ENCODE measurements at places on chromosomes 3 and 15.

DNA sequence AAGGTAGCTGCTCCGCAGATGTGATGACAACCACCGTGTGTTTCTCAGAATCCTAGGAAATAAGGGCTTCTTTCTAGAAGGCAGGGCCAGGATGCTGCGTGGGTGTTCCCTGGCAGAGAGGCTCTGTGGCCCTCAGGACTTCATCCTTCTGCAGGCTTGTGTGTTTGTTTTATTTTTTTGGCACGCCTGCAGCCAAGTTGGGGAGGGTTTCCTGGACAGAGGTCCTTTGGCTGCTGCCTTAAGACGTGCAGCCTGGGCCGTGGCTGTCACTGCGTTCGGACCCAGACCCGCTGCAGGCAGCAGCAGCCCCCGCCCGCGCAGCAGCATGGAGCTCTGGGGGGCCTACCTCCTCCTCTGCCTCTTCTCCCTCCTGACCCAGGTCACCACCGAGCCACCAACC, at the start of gene CLEC3B:
Gene CLEC3B (plus strand): TSS at position 266 of the 400 bp plus-strand sequence. CDS start 60 bp downstream, at position 326.
- H3K36me3 ChIP-seq = no peaks in the 10 kb centered on the region
- DNase-seq = no peak
- peaks cover 22% of the 10 kb centered on the region for H3K27me3 ChIP-seq
- H3K4me3 ChIP-seq = no peak within 1 kb of the TSS
- H3K27ac ChIP-seq = no peak within 1 kb of the TSS

- H3K27ac ChIP-seq = peak overlapping the region; percentile 97
- H3K27me3 ChIP-seq = no peaks in the 10 kb centered on the region
- DNase-seq = no peak
Measured at GRCh38 chr3:108089579-108089978, 1.3 kb downstream of the CD47 start.

- no peaks in the 10 kb centered on the region for H3K36me3 ChIP-seq
- no peak overlapping the region for H3K27ac ChIP-seq
- no peak overlapping the region for H3K4me3 ChIP-seq
- H3K4me1 ChIP-seq = no peaks in the 10 kb centered on the region
- no peak for DNase-seq
Measured at GRCh38 chr15:27842526-27842925, 256.6 kb downstream of the OCA2 start.

DNA sequence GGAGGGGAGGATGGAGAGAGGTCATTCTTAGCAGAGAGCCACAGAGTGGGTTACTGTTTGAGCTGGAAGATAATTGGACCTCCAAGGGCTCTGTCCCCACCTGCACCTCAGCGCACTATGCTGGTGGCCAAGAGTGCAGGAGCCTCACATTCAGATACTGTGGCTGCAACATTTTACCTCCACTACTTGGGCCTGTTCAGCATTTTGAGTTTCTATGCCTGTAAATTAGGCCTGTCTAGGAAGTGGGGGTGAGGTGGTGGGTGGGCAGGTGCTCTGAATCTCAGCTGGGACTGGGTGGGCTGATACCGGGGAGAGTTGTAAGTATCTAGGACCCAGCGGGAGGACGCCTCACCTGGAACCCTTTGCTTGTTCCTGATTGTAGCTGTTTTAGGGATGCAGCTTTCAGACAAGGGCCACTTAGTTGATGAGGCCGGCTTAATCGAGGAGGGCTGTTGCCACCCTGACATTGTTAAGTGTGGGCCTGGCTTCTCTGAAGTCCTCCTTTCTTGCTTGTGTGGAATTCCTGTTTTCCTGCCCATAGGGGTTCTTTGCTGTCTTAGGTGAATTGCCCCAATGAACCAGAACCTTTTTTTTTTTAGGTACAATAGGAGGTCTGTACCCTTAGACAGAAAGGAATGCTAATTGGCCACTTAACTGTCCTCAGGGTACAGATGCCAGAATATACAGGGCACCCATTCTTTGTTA, 83.8 kb downstream of the SMAD3 start:
- H3K4me1 ChIP-seq = peaks cover 92% of the 10 kb centered on the region
- peak overlapping the region; percentile 57 for H3K27ac ChIP-seq
- peak overlapping the region; percentile 16 for H3K4me3 ChIP-seq
- peaks cover 15% of the 10 kb centered on the region for H3K36me3 ChIP-seq

- no peak overlapping the region for H3K4me3 ChIP-seq
- no peaks in the 10 kb centered on the region for H3K27me3 ChIP-seq
- DNase-seq = no peak
Measured at GRCh38 chr3:229183-229661, 32.7 kb downstream of the CHL1 start.

- no peaks in the 10 kb centered on the region for H3K4me1 ChIP-seq
- H3K27ac ChIP-seq = no peak overlapping the region
- H3K36me3 ChIP-seq = no peaks in the 10 kb centered on the region
- H3K27me3 ChIP-seq = peaks cover 12% of the 10 kb centered on the region
- H3K4me3 ChIP-seq = no peak overlapping the region
Measured at GRCh38 chr15:57792724-57793449, 86.4 kb downstream of the POLR2M start.

GRCh38 chr3:186151077-186151971, 42.4 kb upstream of the ETV5 start:
- peak overlapping the region; percentile 60 for H3K27ac ChIP-seq
- H3K4me3 ChIP-seq = peak overlapping the region; percentile 52
- no peaks in the 10 kb centered on the region for H3K27me3 ChIP-seq
- DNase-seq = no peak
- peaks cover 30% of the 10 kb centered on the region for H3K4me1 ChIP-seq

GRCh38 chr15:92889390-92890107, 10.6 kb upstream of the CHD2 start:
- H3K4me3 ChIP-seq = peak overlapping the region; percentile 13
- no peak for DNase-seq
- H3K27ac ChIP-seq = peak overlapping the region; percentile 59
- H3K4me1 ChIP-seq = peaks cover 62% of the 10 kb centered on the region
- H3K36me3 ChIP-seq = peaks cover 85% of the 10 kb centered on the region

DNA sequence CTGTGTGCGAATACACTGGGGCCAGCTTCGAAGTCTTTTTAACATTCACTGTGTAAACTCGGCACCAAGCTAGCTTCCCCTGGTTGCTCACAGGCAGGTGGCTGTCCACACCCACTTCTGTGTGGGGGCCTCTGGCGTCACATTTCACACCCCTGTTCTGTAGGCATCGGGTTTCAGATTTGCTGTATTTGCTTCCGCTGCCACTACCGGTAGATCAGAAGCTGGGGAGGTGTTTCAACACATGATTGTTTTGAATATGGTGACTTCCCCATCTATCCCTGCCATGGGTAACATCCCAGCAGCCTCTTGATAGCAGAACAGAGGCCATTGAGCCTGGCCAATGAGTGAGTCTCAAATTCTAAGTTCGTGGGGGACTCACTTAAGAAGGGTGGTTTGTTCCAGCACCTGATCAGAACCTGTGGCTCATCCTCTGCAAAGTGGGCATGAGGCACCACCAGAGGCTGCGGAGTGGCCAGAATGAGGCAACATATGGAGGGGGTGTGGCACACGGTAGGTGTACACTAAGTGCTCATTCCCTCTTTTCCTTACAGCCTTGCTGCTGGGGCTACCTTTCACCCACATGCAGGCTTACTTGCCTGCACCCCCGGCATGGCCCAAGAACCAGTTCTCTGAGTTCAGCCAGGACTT, 61.5 kb downstream of the IQSEC1 start:
- peak overlapping the region; percentile 87 for H3K4me3 ChIP-seq
- no peaks in the 10 kb centered on the region for H3K27me3 ChIP-seq
- peak overlapping the region; percentile 95 for H3K27ac ChIP-seq
- peaks cover 54% of the 10 kb centered on the region for H3K36me3 ChIP-seq
- H3K4me1 ChIP-seq = peaks cover 98% of the 10 kb centered on the region

GRCh38 chr15:47541562-47541961, 175.7 kb upstream of the SEMA6D start:
- DNase-seq = no peak
- no peaks in the 10 kb centered on the region for H3K27me3 ChIP-seq
- H3K4me3 ChIP-seq = no peak overlapping the region
- H3K36me3 ChIP-seq = no peaks in the 10 kb centered on the region
- H3K4me1 ChIP-seq = no peaks in the 10 kb centered on the region
- no peak overlapping the region for H3K27ac ChIP-seq

DNA sequence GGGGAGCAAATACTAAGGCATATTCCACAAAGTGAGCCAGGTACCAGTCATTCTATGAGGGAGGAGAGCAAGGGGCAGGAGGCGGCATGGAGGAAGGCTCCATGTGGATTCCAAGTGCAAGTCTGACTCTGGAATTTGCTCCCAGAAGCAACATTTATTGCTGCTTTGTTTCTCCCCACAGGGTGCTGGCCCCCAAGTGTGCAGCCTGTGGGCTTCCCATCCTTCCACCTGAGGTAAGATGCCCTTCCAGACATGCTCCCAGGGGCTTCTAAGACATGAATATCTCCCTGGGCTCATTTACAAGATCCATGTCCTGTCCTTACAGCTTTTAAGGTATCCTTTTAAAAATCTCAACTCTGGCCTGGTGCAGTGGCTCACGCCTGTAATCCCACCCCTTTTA, 15.9 kb upstream of the SACM1L start:
- no peak for DNase-seq
- H3K27me3 ChIP-seq = no peaks in the 10 kb centered on the region
- no peak overlapping the region for H3K4me3 ChIP-seq
- peaks cover 90% of the 10 kb centered on the region for H3K36me3 ChIP-seq

DNA sequence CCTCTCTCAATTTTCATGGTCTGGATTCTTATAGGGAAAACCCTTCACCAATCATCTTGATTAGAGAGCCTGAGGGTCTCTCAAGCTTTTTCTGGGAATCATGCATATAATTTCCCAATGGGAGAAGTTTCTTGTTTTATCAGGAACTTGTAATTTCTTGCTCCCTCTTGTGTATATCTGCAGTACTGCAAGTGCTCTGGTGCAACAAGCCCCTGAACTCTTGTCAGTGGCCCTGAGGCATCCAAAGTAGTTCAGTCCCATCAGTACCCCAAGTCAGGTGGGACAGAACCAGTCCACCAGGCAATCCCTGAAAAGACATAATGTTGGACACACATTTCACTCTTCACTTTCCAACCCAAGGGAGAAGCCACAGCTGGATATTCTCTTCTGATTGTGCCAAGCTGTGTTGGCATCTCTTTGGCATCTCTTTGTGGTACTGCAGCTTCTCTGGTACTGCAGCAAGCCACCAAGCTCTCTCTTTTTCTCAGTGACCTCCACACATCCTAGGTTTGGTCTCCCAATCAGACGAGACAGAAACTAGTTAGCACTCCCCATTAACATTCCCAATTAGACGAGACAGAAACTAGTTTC, 214.5 kb downstream of the ZIC4 start:
- no peak overlapping the region for H3K27ac ChIP-seq
- H3K4me1 ChIP-seq = no peaks in the 10 kb centered on the region
- no peaks in the 10 kb centered on the region for H3K36me3 ChIP-seq
- H3K27me3 ChIP-seq = no peaks in the 10 kb centered on the region
- no peak for DNase-seq

DNA sequence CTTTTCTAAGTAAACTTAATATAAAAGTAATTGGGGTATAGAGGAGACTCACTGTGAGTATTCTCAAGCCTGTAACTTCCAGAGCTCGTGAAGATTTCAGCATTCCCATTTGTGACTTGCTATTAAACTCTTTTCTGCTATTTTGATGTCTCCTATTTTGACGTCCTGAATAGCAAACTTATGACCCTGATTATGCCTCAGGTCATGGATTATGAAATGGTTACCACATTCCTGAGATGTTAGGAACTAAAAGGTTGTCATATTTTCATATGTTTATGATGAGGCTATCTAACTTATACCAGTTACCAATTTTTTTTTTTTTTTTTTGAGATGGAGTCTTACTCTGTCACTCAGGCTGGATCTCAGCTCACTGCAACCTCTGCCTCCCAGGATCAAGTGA, 105.5 kb downstream of the ATG7 start:
- no peaks in the 10 kb centered on the region for H3K27me3 ChIP-seq
- peaks cover 29% of the 10 kb centered on the region for H3K36me3 ChIP-seq
- H3K4me1 ChIP-seq = no peaks in the 10 kb centered on the region
- no peak for DNase-seq
- H3K27ac ChIP-seq = no peak overlapping the region

DNA sequence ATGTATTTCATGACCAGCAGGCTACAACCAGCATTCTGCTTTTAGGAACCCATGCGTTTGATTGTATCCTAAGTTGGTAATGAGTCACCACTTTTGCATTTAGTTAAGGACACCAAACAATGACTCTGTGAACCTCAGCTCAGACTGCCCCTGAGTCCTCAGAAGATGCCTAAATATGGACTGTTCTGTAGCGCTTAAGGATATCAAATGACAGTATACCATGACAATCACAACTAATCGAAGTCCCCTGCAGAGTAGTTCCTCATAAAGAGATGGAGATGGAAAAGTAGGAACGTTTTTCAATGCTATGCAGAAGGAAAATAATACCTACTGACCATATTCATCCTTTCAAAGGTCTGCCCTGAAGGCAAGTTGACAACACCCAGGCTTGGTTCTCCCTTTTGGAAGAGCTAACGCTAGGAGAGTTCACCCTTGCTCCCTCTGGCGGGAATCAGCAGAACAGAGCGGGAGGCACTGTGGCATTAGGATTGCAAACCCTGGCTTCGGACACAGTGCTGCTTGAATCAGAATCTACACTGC, 508.6 kb downstream of the FHIT start:
- H3K4me3 ChIP-seq = no peak overlapping the region
- H3K27me3 ChIP-seq = peaks cover 2% of the 10 kb centered on the region
- no peak overlapping the region for H3K27ac ChIP-seq
- H3K36me3 ChIP-seq = no peaks in the 10 kb centered on the region

DNA sequence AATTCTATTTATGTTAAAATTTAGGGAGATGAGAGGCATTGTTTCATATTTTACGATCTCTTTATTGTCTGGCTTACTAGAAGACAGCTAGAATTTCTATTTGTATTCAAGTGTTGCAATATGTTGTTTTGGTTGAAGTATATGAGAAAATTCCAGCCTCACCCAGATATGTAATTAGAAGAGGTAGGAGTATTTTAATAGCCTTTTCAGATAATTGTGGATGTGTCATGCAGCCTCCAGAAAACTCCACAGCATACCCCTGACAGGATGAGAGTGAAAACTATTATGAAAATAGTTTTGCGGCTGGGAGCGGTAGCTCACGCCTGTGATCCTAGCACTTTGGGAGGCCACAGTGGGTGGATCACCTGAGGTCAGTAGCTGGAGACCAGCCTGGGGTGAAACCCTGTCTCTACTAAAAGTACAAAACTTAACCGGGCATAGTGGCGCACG, 21.5 kb upstream of the USP3 start:
- no peak overlapping the region for H3K27ac ChIP-seq
- no peaks in the 10 kb centered on the region for H3K36me3 ChIP-seq
- peaks cover 93% of the 10 kb centered on the region for H3K4me1 ChIP-seq
- no peaks in the 10 kb centered on the region for H3K27me3 ChIP-seq

GRCh38 chr3:61903074-61903473, 341.7 kb downstream of the PTPRG start:
- H3K27me3 ChIP-seq = no peaks in the 10 kb centered on the region
- no peaks in the 10 kb centered on the region for H3K36me3 ChIP-seq
- no peaks in the 10 kb centered on the region for H3K4me1 ChIP-seq
- no peak overlapping the region for H3K27ac ChIP-seq
- no peak for DNase-seq

DNA sequence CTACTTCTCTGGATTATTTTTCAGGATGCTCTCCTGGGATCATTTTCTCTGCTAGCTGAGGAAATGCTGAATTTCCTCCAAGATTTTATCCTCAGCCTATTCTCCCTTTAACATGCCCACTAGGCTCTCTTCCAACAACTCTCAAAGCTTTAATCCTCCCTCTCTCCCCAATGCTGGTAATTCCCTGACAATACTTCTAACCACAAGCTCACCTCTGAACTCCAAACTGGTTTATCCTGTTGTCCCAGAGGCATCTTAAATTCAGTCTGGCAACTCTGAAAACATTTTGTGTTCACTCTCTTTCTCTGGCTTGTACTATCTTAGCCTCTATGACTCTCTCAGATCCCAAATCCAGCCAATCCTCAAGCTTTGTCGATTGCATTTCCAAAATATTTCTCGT, 490.3 kb downstream of the MECOM start:
- no peaks in the 10 kb centered on the region for H3K4me1 ChIP-seq
- no peak overlapping the region for H3K27ac ChIP-seq
- DNase-seq = no peak
- H3K4me3 ChIP-seq = no peak overlapping the region
- peaks cover 8% of the 10 kb centered on the region for H3K27me3 ChIP-seq
- no peaks in the 10 kb centered on the region for H3K36me3 ChIP-seq
